SK-N-MC (cell line): ENCODE measurements at places on chromosomes 16 and 17.

- DNase-seq, result no peak
Observed at GRCh38 chr16:46632778-46633733, 11.9 kb upstream of the SHCBP1 start.

DNA sequence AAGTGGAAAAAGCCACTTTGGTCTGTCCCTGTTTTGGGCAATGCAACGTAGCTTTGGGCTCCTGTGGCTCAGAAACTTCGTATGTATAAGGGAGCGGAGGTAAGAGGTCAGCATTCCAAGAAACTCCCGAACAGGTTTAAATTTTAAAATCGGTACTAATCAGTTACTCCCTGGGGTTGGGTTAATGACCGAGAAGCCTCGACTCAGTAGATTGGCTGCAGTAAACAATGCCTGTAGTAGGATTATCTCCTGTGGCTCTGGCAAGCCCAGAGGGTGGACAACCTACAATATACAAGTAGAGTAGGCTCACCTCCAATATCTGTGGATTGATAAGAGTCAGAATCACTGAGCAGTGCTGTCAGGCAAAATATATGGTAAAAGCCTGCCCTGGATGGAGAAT, 1.6 kb upstream of the GNA13 start:
- DNase-seq, result no peak

- peak; percentile 96 for DNase-seq
Observed at GRCh38 chr17:47188876-47189731, at the start of gene CDC27. Gene CDC27, minus strand, starts transcription at chr17:47189295. Its CDS starts 123 bp downstream, at chr17:47189172.

DNA sequence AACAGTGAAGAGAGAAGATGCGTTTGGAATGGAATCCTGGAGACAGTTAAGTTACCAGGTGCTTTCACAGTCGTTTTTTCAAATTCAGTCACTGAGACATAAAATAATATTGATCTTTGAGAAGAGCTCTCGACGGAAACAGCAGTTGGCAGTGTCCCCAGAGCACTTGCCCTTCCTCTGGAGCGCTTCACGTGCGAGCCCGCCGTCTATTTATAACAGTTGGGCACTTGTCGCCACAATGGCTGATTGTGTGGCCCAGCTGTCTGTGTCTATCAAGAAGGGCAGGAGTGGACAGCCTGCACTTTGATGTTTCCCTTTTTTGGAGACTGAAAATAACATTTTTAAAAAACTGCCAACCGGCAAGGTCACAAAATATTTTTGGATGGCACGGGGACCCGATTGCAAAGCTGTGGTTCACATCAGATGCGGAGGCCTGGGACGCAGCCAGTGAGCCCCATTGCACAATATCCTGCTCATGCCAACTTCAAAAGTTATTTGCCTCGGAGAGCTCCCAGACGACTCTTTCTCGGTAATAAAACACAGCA, 62.9 kb downstream of the ADCY9 start:
- no peak for DNase-seq

GRCh38 chr17:74873874-74874614, 1.2 kb upstream of the FDXR start:
- DNase-seq, result no peak

DNA sequence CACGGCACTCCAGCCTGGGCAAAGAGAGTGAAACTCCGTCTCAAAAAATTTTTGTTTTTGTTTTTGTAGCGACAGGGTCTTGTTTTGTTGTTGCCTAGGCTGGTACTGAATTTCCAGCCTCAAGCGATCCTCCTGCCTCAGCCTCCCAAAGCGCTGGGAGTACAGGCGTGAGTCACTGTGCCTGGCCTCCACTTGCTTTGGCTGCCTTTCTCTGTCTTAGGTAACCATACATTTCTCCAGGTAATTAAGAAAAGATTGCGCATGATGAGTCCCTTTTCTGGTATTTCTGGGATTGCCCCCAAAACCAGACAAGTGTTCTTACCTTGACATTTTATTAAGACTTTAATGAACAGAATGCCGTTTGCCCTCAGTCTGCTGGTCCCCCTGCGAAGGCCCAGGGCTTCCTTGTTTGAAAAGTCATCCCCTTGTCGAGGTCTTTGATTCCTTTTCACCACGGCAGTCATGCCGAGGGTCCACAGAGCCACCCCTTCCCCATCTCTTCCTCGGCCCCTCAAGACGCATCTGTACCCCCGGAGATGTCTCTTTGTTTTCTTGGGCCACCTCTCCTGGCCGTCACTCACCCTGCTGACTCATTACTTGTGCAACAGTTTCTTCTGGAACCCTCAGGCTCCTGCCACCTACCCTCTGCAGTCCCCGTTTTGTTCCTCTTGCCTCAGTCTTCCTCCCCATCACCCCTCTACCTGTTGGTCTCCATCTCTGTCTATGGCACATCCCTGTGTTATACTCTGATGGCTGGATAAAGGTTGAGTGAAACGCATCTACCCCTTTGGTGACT, 151.0 kb downstream of the SEC14L1 start:
- no peak for DNase-seq

DNA sequence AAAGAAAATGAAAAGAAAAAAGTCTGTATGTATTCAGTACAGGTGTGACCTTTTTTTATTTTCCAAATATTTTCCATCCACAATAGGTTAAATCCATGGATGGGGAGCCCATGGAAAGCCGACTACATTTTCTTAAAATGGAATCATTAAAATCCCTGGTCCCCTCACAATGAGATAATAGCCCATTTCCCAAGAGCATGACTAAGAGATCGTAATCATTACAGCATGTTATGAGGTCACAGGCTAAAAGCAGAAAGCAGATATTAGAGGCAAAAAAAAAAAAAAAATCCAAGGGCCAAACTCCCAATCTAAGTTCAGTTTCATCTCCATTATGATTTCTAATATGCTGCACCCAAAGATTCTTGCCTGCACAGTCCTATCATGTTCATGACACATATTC, 44.7 kb downstream of the CYTH1 start:
- no peak for DNase-seq

DNA sequence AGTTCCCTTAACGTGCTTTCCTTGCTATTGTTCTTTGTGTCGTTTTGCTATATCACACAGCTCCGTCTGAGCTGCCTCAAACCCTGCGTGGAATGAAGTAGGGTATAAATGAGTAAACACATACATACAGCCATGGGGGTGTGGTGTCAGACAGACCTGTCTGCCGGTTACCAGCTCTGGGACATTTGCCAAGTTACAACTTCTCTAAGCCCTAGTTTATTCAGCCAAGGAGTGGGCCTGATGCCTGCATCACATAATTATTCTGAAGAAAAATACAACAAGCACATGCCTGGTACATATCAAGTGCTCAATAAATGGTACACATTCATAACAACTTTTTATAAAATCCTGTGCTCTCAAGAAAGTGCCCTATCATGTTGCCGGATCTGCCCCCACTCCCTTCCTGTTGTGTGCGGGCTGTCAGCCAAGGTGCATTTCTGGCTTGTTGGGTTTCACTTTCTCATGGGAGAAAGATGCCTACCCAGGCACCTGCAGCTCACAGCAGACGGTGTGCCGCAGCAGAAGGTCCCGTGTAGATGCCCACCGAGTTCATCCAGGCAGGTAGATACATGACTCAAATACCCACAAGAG, 30.5 kb downstream of the SMPD3 start:
- no peak for DNase-seq

- DNase-seq, result no peak
Observed at GRCh38 chr17:79100405-79100804, 25.8 kb downstream of the ENGASE start.

DNA sequence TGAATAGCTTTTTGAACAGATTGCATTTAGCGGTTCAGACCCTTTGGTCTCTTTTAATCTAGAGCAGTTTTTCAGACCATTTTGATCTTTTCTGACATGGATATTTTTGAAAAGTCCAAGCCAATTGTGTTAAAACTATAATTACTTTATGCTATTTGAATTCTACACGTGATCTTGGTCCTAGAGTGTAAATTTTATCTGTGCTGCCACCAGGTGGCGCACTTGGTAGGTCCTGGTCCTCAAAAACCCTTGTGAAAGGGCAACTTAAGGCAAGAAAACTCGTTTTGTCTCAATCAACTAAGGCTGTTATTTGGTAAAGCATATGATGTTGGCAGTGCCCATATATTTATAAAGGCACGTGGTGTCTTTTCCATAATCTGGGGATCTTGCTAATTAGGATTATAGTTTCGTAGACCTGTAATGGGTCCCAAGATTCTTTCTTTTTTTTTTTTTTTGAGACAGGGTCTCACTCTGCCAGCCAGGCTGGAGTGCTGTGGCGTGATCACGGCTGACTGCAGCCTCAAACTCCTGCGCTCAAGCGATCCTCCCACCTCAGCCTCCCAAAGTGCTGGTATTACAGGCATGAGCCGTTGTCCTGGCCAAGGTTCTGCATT, 43.9 kb upstream of the TEX2 start:
- peak; percentile 16 for DNase-seq

DNA sequence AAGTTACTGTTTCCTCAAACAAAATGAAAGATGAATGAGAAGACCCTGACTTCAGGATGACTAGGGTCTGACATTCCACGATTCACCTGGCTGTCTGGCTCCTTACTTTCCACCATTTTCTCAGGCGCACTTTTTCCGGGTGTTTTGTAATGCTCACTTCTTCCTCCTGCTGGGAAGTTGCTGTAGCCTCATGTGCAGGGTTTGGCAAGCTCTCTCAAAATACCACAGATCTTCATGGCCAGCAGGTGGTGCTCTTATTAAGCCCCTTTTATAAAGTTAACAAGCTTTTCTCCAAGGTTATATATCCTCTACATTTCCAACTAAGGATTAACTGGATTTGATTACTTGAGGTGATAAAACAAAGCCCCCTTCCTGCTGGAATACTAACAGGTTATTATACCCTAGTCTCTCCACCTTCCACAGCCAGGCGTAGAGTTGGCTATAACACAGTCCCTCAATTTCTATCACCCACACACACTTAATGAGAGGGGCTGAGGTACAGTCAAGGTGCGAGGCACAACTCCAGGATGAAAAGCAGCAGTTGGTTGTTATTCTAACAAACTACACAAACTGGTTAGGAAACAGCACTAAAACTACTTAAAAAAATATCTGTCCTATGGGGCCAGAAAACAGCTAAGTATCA, 45.4 kb downstream of the STH start:
- DNase-seq, result peak; percentile 81

GRCh38 chr17:5816491-5817070, 232.3 kb upstream of the NLRP1 start:
- DNase-seq, result no peak

DNA sequence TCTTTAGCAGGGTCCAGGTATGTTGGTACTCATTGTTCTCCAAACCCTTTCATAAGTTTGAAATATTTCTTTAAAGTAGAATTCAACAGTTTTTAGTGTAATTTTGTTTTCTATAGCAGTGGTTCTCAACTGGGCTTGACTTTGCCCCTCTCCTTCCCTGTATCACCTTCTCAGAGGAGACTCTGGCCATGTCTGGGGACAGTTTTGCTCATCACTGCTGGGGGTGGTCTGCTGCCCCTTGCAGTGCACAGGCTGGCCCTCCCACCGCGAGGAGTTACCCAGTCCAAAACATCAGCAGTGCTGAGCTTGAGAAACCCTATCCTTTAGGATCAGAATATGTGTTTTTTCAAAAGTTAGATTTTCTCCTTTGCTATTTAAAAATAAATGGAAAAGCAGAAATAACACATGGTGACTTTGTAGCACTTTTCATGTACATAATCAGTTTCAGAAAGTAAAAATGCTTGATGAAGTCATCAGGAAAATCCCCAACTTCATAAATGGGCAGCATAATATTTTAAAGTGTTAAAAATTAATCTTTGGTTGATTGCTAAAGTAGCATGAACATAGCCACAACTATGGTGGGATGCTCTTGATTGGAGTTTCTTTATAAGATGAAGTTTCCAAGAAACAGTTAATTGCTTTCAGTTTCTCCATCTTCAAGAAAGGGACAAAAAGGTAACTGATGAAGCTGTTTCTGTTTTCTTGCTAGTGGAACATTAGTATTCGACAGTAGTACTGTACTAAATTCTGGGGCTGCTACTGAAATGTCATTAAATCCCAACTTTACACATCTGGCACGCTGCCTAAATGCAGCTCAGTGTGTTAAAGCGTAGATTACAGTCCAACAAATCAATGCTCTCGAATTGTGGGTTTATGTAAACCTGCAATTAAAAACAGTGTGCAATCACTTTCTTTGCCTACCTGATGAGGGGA, 70.3 kb downstream of the NETO2 start:
- DNase-seq, result no peak
